ENCODE measurements at places on chromosomes 3 and 15.

GRCh38 chr3:29914861-29915524 is 634.1 kb downstream of the RBMS3 start:
- DNase-seq: no peak

DNA sequence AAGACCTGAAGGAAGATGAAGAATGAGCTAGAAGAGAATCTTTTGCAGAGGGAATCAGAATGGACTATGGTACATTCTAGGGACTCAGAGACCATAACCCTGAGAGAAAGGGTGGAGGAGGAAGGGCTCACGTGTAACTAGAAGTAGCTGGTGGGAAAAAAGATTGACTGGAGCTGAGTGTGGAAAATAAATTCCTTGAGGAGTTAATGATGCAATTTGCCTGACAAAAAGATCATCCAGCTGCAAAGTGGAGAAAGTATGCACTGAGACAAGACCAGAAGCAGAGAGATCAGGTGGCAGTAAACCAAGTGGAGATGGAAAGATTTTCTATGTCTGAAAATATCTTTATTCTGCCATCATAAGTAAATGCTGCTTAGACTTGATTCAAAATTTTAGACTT is 52.9 kb upstream of the TBL1XR1 start:
- no peak for DNase-seq

DNA sequence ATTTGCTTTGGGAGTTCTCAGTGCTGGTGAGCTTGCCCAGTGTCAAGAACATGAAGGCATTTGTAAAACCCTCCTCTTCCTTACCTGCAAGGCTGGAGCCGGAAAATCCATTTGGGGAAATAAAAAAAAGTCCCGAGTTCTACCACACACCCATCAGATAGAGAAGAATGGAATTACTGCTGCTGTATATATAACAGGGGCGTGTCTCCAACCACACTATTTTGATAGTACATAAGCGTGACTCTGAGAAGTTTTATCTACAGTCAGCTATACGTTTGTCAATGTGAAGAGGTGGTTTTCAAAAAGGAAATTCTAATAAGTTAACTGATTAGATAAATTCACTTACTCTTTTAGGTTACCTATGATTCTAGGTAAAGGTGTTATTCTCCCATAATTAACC is 1.3 kb upstream of the CPA3 start:
- no peak for DNase-seq

- DNase-seq: no peak
Observed at GRCh38 chr3:115885621-115886020, 262.3 kb downstream of the GAP43 start.

GRCh38 chr3:130627143-130627855 is 110.3 kb downstream of the COL6A6 start:
- DNase-seq: no peak

DNA sequence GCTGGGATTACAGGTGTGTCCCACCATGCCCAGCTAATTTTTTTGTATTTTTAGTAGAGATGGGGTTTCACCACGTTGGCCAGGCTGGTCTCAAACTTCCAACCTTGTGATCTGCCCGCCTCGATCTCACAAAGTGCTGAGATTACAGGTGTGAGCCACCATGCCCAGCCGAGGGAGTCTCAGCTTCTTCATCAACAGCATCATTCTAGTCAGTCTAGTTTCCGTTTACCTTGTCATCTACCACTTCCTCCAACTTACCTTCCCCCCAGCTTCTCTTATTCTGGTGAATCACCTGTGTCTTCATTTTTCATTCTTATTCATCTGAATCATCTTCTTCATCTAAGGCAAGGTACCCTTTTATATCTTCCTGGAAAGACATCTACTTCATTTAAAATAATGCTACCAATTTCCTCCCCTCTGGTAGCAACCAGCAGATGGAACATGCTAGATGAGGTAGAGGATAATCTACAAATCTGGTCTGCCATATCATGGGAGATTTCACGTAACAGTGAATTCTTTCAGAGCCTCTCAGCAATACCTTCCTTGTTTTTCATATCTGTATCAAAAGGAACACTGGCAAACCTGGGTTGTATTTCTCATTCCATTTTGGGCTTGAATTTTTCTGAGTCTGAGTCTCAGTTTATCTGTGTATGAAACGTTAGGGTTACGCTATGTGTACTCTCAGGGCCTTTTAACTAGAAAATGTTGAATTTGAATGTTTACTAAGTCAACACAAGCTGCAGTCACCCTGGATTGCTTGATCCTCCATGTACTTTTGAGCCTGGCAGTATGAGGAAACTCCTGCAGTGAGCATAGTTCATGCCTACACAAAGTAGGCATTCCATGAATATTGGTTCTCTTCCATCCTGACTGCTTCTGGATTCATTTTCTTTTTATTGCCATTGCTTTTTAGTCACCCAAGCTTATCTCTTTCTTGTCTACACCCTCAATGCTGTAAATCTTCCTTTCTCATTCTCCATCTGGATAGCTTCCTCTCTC is 16.8 kb downstream of the LPP start:
- no peak for DNase-seq

DNA sequence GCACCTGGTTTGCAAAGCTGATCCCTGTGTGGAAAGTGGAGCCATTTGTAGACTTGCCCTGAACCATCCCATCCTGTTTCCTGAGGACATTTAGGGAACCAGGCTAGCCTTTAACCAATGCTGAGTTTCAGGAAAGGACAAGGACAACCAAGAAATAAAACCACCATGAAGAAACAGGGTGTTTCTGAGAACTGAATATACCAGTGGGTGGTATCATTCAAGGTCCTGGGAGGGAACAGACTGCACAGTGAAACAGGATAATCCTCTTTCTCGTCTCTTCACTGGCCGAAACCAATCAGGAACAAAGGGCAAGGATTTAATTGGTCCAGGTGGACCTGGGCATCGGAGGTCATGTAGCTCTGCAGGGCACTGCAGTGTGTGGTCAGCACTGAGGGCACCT is 21.8 kb downstream of the ZNF860 start:
- no peak for DNase-seq

- no peak for DNase-seq
Observed at GRCh38 chr3:191047930-191048329, 151.1 kb upstream of the OSTN start.

- no peak for DNase-seq
Observed at GRCh38 chr3:25246913-25247312, 181.2 kb upstream of the RARB start.

Data from dorsolateral prefrontal cortex (tissue), 122 donors.